ENCODE measurements at places on chromosomes 2 and 18.
A peak's percentile ranks its signal among the peaks of the same experiment; 100 is the strongest.

GRCh38 chr18:7678801-7679200 lies 111.7 kb downstream of the PTPRM start:
- DNase-seq: no peak

DNA sequence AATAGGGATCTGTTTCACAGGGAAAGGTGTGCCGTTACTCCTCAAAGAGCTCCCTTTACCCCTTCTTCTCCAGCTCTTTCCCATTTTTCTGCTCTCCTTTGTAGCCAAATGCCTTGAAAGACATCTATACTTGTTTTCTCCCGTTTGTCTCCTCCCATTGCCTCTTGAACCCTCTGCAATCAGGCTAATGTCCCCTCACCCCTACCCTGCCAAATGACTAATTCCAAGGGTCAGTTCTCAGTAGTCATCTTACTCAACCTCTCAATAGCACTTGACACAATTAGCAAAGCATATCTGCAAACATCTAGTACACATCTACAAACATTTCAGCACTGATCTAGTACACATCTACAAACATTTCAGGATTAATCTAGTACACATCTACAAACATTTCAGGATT lies 12.6 kb downstream of the MRO start:
- DNase-seq: no peak

DNA sequence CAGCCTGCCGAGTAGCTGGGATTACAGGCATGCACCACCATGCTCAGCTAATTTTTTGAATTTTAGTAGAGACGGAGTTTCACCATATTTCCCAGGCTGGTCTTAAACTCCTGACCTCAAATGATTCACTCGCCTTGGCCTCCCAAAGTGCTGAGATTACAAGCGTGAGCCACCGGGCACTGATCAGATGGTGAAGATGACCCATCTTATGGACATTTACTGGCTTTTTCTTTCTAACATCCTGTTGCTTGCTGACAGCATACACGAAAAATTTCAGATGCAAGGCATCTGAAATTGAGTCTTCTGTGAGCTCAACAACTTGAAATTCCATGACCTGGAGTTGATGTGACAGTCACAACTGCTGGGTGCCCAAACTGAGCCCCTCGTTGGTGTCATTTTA lies 859.5 kb upstream of the CNTNAP5 start:
- DNase-seq: no peak

DNA sequence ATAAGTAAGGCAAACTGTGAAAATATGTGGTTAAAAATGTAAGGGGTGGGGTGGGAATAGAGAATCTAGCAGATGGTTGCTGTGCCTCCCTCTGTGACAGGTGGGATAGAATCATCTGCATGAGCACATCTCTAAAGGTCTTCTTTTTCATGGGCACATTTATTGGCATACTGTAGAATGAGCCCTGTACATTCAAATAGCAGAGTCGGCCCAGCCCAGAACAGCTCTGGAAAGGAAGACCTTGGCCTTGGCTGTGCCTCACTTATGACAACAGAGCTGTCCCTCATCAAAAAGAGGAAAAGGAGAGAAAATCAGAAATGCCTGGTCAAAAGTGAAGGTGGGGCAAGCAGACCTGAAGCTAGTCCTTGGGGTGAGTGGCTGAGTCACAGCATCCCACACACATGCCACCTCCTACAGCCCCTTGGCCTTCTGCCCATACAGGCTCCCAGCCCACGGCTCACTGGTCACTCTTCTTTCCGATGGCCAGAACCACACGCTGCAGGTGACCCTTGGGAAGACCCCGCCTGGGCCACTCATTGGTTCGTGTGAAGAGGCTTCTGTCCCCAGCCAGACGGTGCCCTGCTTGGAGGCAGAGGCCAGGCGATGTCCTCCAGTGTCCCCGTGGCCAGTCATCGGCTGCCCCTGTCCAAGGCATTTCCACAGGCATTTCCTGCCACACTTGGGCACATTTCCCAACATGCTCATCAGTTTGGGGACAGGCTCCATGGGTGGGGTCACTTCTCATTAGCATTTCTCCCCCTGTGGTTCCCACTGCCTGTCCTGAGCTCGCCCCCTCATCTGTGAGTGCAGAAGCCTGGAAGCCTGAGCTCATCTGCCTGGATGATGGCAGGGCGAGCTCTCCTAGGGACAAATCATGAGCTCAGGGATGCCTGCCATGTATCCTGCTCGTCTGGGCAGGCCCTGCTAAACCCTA lies 113.6 kb downstream of the MCFD2 start:
- DNase-seq: no peak

- DNase-seq: no peak
Observed at GRCh38 chr2:128984855-128985254, 666.2 kb upstream of the HS6ST1 start.

GRCh38 chr2:88690591-88691338 lies 708 bp upstream of the RPIA start:
- peak; percentile 65 for DNase-seq

- peak; percentile 24 for DNase-seq
Observed at GRCh38 chr18:37322492-37323035, 243.0 kb downstream of the CELF4 start.

GRCh38 chr2:174246944-174247381 lies 1.4 kb downstream of the OLA1 start:
- no peak for DNase-seq

GRCh38 chr2:203936535-203936934 lies at the start of gene ICOS:
Gene ICOS (plus strand): TSS chr2:203936763. CDS start chr2:203936815, 52 bp downstream.
- DNase-seq: no peak

DNA sequence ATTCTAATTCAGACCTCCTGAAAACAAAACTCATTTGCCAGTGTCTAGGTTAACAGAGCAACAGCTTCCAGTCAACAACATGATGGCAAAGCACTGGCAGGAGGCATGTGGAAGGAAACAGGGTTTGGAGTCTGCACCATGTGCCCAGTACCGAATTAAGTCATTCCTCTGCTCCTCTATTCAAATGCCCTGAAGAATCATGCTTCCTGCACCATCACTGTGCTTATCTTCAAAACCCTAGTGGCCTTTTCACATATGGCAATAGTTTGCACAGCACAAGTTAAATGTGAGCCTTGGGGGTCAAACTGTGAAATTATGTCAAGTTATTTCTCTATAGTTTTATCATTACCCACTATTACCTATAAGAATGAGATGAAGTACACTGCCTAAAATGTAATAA lies 75.4 kb upstream of the GRB14 start:
- no peak for DNase-seq

- no peak for DNase-seq
Observed at GRCh38 chr2:135882415-135882814, 6.2 kb upstream of the MCM6 start.

DNA sequence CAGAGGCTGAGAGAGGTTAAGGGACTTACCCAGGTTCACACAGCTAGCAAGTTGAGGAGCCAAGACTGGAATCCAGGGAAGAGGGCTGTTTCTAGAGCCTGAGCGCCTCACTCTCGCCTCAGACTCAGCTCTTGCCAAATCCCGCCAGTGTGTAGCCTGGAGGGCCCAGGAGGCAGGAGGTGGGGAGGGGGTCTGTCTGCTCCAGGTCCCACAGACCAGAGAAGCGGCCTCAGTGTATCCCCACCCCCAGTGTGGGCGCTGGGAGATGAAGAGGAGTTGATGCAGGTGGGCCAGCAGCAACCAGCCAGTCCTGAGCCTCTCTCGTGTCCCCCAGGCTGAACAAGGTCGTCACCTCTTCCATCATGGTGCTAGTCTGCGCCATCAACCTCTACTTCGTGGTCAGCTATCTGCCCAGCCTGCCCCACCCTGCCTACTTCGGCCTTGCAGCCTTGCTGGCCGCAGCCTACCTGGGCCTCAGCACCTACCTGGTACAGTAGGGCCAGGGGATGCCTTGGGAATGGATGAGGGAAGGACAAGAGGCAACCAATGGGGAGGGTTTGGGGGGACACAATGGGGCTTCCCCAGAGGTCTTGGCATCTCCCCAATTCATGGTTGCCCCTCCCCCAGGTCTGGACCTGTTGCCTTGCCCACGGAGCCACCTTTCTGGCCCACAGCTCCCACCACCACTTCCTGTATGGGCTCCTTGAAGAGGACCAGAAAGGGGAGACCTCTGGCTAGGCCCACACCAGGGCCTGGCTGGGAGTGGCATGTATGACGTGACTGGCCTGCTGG lies 5.2 kb upstream of the CTDSP1 start:
- no peak for DNase-seq

DNA sequence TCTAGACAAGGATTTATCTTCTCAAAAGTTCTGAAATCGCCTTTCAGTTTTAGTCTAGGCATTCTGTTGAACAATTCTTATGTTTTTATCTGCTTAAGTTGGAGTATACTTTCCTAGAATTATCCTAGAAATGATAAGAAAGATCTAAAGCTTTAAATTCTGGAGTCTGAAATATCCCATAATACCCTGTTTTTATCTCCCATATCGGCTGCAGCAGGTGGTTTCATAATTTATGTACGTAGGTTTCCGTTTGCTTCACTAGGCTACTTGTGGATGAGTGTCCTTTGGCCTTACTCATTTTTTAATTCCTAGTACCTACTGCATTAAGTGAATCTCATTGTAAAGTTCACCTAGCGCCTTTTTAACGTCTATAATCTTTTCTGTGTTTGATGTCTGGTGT lies 58.5 kb upstream of the MGAT5 start:
- no peak for DNase-seq

GRCh38 chr2:136314240-136314639 lies 196.3 kb upstream of the CXCR4 start:
- DNase-seq: no peak

- DNase-seq: no peak
Observed at GRCh38 chr2:168132389-168132788, 115.0 kb downstream of the STK39 start.

DNA sequence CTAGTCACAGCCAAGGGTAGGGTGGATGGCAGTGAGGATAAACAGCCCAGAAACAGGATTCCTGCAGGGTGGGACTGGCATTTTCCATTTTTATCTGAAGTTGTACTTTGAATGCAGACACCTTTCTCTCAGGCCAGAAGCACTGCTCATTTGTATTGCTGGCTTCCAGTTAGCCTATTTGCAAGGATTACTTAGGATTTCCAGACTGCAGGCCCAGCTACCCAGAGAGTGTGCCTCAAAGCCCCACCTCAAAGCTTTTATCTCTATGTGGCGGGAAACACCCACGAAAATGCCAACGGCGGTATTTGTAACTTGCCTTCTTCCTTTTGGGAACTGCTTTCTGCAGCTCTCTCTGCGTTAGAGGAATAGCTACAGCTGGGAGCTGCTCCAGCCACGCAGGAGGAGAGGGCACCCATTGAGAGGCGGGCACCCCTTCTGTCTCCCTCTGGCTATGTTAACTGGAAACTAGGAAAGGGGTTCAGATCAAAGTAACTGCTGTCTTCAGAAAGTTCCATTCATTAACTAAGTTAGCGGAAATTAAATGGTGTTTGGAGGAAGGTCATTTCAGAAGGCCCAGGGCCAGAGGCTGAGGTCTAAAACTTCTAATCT lies 144.9 kb downstream of the TGIF1 start:
- DNase-seq: peak; percentile 40

GRCh38 chr2:1692342-1692741 lies 52.0 kb downstream of the PXDN start:
- no peak for DNase-seq

GRCh38 chr2:239318790-239319661 lies 81.8 kb downstream of the HDAC4 start:
- DNase-seq: no peak

DNA sequence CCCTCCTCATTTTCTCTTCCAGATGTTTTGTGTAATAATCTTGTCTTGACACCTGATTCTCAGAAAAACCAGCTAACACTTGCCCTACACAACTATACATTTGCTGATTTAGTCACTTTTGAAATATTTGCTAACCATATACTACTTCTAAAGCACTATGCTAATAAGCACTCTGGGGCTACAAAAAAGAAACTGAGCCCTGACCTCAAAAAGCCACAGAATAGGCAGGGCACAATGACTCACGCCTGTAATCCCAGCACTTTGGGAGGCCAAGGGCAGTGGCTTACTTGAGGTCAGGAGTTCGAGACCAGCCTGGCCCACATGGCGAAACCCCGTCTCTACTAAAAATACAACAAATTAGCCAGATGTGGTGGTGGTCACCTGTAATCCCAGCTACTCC lies 266.0 kb downstream of the RAD51AP2 start:
- DNase-seq: no peak

GRCh38 chr2:193294371-193294770 lies 1099.6 kb upstream of the TMEFF2 start:
- DNase-seq: no peak

DNA sequence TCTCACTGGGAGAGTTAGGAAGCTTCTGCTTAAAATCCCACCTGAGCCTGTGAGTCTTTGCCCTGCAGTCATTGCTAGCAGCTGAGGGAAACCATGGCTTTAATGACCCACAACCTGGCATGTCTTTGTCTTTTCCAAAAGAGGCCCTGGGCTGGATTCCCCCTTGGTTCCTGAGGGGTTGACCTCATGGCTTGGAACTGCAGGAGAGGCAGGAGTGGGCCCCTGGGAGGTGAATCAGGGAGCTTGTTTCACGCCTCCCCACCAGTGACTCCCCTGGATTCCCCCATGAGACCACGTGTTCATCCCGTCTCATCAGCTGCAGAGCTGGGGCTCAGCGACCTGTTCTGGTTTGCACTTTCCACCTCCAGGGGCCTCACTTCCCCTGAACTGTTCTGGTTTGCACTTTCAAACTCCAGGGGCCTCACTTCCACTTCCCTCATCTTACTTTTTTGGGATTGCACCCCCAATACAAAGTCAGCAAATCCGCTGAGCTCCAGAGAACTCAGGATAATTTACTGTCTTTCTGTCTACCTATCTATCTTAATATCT lies 58.5 kb upstream of the TMEM18 start:
- DNase-seq: no peak

DNA sequence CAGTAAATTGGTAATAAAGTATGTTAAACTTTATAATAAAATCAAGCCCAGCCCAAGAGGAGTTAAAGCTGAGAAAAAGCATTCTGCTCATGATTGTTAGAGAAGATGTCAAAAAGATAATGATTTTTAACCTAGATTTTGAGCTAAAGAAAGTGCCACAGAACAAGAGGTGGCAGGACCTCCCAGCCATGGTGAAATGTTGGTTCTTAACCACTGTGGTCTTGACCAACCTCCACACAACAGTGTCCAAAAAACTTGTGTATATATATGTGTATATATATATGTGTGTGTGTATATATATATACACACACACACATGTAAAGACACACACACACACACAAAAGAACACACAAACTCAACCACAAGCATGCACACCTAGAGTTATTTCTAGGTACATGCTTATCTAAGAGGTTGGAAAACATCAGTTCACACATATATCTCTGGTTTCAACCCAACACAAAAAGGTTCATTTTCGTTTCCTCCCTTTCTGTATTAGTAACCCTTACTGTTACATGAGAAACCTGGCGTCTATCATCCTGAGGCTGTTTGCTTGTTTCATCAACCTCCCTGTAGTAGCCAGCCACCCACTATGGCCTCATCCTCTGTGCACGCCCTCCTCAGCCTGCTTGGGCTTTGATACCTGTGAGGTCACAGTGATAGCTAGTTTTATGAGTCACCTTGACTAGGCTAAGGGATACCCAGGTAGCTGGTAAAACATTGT lies 631.8 kb upstream of the ID2 start:
- DNase-seq: peak; percentile 76

DNA sequence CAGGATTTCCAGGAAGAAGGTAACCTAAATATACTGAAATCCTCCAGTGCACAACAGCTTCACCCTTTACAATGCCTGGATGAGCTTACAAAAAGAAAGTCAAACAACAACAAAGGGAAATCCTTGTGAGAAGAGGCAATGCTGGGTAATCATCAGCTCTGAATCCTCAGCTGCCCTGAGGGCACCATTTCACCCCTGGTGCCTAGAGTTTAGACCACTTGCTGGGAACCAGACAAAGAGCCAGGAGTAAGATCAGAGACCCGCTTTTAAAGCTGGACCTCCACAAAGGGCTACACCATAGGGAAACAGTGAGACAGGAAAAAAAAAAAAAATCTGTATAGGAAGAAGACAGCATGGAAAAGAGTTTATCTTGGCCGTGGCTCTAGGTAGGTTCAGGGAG lies 97.0 kb downstream of the FOXI3 start:
- no peak for DNase-seq

GRCh38 chr2:228599297-228599696 lies 417.8 kb upstream of the SPHKAP start:
- no peak for DNase-seq
